Stimulated activated CD4-positive, alpha-beta T cell treated with anti-CD3 and anti-CD28 coated beads, TNF-alpha, amount 100 ng/mL, for 48 hours (primary cell): ENCODE measurements at places on chromosomes 7 and 10.
A peak's percentile ranks its signal among the peaks of the same experiment; 100 is the strongest.

GRCh38 chr7:43572516-43573049 lies 10.3 kb upstream of the STK17A start:
- DNase-seq = peak; percentile 27

DNA sequence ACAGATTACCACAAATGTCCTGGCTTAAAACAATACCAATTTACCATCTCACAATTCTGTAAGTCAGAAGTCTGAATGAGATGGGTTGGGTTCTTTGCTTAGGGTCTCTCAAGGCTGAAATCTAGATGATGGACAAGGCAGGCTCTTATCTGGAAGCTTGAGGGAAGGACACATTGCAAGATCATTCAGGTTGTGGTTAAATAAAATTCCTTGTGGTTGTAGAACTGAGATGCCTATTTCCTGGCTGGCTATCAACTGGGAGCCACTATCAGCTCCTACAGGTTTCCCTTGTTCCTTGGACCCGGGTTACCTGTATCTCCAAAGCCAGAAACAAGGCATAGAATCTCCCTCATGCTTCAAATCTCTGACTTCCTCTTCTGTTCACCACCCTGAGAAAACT lies 148.4 kb downstream of the MDFIC start:
- DNase-seq = no peak

DNA sequence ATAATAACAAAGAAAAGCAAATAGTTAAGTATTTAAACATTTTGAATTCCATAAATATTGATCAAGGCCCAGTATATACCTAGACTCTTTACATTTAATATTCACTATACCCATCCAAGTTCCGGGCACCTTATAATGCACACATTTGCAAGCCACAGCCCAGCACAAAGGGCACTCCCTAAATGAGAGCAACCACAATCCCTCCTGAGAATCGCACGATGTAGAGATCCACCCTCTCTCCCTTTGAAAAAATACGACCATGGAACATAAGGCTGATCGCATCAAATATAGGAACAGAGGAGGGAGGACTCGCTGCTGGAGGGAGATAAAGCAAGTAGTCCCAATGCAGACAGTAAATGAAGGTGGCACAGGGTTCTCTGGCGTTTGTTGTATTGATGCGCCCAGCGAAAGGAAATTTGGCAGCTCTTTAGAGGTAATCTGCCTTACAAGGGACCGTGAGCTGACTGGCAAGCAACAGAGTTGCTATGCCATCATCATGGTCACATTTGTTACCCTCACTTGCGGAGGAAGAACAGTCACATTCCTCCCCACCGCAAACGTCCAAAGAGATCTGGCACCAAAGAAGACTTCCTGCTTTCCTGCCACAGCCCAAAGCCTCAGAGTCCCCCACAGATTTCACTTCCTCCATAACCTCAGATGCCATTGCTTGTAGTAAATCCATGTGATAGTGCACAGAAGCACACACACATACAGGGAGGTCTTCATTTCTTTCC lies 16.1 kb upstream of the TAS2R40 start:
- DNase-seq = peak; percentile 3

- no peak for DNase-seq
Observed at GRCh38 chr10:9848981-9849380, 1168.7 kb upstream of the CELF2 start.

GRCh38 chr10:26914898-26915297 lies 54.1 kb upstream of the ABI1 start:
- DNase-seq = no peak

DNA sequence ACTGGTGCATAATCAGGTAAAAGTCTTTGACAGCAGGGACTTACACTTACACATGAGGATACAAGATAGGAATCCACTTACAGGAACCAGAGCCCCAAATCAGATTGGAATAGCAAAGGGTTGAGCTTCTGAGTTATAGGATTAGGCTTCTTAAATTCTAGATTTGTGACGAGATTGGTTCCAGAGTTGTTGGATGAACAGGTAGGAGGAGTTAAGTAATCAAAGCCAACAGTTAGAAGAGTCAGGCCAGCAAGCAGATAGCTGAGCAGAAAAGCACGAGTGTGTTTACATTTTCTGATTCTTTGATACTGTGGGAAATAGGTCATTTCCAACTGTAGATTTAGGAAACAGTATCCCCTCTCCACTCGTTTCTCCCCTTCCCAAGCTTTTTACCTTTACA lies 167.0 kb downstream of the MDFIC start:
- DNase-seq = no peak

GRCh38 chr10:48765039-48765438 lies 80.4 kb downstream of the WDFY4 start:
- no peak for DNase-seq

DNA sequence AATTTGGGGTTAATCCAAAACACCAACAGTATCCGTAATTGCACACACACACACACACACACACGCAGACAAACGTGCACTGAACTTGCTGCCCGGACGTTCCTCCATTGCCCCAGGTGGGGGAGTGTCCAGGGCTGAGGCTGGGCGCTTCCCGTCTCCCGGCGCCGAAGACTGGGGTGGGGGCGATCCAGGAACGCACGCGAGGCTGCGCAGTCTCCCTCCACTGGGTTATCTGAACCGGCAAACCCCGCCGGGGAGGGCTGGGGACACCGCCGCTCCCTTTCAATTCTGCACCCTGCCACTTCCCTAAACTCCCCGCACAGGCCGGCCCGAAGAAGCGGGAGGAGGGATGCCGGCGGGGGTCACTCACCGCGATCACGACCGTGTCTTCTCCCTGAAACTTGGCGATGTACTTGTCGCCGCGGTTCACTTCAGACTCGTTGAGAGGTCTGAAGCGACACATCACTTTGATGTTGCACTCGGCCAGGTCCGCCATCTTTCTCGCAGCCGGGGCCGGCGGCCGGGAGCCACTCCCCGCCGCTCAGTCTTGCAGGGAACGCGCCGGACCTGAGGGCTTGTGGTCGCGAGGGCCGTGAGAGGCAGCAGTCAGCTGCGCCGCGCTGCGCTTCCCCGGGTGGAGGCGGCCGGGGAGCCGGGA lies 618 bp downstream of the KIF5B start:
- peak; percentile 27 for DNase-seq

GRCh38 chr7:33562996-33563395 lies 342.3 kb upstream of the BMPER start:
- no peak for DNase-seq

DNA sequence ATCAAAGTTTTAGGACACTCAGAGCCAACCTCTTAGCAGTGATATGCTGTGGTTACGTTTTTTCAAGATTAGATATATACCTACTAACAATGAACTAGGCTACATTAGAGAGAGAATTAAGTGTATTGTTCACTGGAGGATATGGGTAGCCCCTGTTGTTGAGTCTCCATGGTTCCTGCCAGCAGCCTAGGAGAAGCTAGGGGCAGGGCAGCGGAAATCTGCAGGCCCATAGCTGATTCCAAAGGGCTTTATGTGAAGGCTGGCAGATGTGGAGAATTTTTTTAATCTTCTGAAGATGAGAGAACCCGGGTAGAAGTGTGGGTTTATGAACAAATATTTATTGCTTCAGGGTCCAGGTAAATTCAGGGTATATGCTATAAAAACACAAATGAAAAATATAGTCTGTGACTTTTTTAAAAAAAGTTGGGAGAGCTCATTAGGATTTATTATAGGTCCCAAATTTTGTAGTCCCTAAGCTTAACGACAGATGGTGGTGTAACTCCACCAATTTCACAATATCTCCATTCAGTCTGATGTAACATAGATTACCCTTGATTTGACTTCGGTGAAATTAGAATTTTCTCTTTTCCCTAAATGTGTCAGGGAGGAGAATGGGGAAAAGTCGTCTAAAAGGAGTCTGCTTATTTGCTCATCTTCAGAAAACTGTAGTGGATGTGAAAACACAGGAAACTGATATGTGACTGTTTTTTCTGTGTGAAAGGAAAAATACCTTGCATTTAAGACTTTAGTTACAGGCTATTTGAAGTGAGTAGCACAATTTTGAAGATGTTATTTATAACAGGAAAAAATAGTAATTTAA lies 163.0 kb upstream of the PPP1R3A start:
- DNase-seq = no peak

- no peak for DNase-seq
Observed at GRCh38 chr10:30014511-30014910, 44.9 kb downstream of the JCAD start.

DNA sequence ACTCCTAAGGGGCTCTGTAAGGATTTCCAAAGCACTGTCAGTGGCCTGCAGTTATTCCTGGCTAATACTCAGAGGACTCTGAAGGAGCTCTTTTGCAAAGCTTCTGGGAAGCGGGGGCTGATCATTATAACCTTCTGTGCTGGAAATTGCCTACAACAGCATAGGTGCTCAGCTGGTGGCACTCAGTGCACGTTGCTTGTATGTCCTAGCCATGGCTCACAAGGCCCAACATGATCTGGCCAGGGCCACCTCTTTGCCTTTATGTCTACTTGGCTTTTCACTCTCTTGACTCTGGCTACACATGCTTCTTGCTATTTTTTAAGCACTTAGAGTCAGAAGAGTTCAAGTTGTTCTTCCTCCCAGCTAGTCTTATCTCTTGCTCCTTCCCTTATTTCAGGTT lies 17.5 kb downstream of the LAMB4 start:
- DNase-seq = no peak

- no peak for DNase-seq
Observed at GRCh38 chr10:21964983-21965665, 38.4 kb downstream of the DNAJC1 start.

- no peak for DNase-seq
Observed at GRCh38 chr7:77316219-77316978, 99.8 kb downstream of the GSAP start.

DNA sequence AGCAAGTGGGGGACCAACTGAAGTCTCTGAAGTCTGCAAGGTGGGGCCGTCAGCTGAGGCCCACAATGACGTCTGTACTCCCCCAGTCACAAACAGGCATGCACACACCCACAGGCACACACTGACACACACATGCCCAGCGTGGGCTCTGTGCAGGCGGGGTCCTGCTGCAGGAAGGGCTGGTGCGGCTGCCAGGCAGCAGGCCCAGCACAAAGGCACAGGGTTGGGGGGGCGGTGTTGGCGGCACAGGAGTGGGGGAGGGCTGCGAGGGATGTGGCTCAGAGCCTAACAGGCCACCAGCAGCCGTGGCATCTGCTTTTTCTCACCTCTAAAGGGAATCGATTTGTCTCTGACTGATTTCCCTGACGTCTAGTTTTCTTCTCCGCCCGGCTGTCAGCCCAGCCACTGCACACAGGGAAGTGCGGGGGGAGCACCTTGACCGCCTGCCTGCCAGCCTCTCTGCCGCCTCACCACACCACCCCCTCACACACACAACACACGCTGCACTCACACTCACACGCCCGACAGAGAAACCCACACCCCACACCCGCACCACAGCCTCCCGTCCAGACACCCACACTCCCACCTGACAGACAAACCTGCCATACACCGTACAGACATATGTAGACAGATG lies 43.5 kb upstream of the ZMIZ1 start:
- no peak for DNase-seq

GRCh38 chr10:126749015-126749655 lies 78.6 kb upstream of the C10orf90 start:
- DNase-seq = peak; percentile 39

DNA sequence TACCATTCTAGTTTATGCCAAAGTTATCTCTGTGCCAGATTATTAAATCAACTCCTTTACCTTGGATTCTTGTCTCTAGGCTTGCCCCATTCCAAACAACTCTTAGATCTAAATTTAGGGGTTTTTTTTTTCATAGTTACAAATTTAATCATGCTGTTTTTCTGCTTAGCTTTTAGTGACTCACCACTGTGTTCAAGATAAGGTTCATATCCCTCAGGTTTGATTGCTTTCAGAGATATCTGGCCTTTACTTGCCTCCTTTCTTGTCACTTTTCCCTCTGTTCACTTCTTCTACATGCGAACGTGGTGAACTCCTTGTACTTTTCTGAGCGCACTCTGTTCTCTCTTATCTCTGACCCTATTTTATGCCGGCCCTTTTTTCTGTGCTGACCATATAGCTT lies 78.2 kb downstream of the VPS50 start:
- DNase-seq = no peak

DNA sequence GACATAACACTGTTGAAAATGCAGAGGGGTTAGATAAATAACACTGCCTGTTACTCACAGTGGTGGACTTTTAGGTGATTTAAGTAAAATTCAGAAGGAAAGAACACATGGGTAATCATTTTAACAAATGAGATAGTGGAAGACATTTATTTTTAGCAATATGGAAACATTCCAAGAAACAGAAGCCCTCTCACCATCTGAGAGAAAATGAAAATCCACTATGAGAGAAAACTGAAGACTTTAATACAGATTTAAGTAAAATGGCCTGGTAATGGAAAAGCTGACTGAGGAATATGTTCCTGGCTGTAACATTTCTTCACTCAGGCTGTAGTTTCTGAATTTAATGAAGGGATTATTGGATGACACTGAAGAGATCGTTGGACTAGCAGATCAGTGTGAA lies 12.1 kb upstream of the ZNF786 start:
- no peak for DNase-seq

DNA sequence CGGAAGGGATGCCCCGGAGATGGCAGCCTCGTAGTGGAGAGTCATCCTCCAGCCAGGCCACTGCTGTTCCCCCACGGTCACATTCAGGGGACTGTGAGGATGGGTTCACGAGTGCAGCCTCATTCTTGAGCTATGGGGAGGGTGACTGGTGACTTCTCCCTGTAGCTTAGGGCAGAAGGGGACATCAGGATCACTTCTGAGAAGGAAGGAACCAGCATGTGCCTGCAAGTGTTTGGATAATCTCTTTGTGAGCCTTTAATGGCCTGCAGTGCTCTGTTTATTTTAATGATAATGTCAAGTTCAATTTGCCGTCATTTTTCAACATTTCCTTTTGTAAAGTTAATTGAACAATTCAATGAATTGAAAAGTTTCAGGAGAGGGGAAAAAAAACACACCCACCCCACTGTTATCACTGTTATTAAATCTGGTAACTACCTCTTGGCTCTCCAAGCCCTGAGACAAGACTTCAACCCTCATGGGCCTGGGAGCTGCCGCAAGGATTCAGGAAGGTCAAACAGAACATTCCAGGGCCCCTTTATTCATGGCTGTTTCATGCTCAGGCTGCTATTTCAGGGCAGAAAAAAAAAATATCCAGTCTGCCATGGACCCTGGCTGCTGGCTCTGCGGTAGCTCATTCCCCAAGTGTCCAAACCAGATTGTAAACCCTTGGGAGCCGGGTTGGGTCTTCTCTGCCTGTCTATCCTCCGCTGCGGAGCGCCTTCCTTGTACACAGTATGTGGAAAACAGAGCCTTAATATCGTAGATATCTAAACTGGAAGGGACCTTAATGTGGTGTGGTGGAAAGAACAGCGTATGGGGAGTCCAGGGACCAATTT lies 100.4 kb downstream of the CDH23 start:
- no peak for DNase-seq

DNA sequence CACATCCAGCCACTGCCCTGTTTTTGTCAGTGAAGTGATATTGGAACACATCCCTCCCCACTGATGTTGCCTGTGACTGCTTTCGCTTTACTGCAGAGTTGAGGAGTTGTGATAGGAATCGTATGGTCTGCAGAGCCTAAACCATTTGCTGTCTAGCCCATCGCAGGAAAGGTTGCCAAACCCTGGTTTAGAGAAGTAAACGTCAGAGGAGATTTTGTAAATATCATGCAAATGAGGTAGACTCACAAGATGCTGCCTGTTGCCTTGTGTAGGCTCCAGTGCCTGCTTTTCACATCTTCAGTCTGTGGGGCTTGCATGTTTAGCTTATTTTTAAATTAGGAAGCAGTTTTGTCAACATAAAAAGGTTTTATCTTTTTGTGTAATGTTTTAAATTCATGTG lies 107.1 kb downstream of the TRRAP start:
- no peak for DNase-seq

- DNase-seq = no peak
Observed at GRCh38 chr7:28889290-28889689, 68.8 kb downstream of the TRIL start.
